ENCODE measurements at places on chromosomes 3 and 15. TPM values are rescaled to one million over a fixed set of nuclear protein-coding genes. Genes with fewer than 3 reads are reported as not detected.

GPR62 gene
- 2.9 TPM for polyA plus RNA-seq

GOLGA6L10 gene
- polyA plus RNA-seq: 3.8 TPM

MYLK gene
- 17.0 TPM for polyA plus RNA-seq

CLEC3B gene
- polyA plus RNA-seq: 175 TPM

LRRC31 gene
- not detected for polyA plus RNA-seq

PLCH1 gene
- 12.1 TPM for polyA plus RNA-seq

GOLGA8J gene
- polyA plus RNA-seq: 0.90 TPM

PAQR5 gene
- 4.3 TPM for polyA plus RNA-seq
